Cortex of kidney (tissue), 1 donor: ENCODE measurements at places on chromosomes 12 and 14.

- no peak for DNase-seq
These were observed 44.7 kb downstream of the ATF7IP start for GRCh38 chr12:14410177-14410576.

- DNase-seq = no peak
These were observed 71.6 kb upstream of the PPM1H start for GRCh38 chr12:63006536-63006935.

DNA sequence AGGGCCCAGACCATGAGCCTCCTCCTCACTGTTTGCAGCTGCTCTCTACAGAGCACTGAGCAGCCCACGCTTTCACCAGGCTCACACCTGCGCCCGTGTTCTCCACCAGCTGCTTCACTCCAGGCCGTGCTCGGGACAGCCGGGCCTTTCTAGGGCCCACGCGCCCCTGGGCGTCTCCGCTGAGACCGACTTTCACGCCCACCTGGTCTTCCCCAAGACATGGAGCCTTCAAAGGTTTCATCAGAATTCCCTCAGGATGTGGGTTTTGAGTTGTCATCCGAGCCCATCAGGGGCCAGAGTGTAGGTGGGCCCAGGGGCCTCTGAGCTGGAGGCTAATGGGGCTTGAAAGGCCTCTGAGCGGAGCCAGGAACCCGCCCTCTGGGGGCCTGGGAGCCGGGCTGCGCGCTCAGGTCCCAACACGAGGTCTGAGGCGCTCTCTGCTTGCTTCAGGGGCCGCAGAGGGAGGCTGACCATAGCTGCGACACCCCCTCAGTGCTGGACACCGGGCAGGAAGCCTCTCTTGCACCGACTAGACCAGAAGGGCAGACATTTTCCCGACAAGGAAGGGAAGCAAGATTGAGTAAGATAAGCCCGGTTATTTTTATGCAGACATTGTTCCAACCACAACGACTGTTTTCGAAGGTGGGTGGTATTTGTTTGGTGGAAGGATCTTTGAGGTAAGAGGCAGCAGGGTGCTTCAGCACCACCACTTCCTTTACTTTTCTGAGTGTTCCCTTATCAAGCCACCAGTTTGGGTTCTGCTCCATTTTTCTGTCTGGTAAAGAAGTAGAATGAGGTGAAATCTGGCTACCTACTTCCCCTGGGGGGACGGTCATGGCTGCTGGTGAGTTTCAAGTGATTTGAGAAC is 125.0 kb upstream of the FUT8 start:
- no peak for DNase-seq

DNA sequence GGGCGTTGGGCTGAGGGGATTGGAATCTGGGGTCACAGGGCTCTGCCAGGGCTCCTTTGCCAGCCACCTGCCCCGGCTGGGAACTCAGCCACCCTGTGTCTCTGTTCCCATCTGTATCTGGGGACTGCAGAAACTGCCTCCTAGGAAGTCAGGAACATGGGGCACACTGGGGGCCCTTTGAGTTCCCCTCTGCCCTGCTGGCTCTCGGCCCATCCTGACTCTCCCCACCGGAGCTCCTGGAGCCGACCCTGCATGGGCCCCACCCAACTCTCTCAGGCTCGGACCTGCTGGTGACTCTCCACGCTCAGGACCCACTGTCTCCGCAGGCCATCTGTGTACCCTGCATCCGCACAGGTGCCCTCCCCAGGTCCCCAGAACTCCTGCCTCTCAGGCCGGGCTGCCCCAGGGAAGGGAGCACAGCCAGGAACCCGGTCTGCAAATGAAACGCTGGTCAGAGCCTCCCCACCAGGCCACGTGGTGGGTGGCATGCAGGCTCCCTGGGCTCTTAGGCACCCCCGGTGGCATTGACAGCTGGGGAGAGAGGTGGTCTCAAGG is 82.8 kb downstream of the KIF26A start:
- no peak for DNase-seq
